GM19239 (cell line): ENCODE measurements at places on chromosomes 6 and 20.

- DNase-seq = no peak
These were observed 66.1 kb upstream of the NOX3 start for GRCh38 chr6:155521719-155522118.

GRCh38 chr6:110265273-110265672, 85.0 kb downstream of the CDC40 start:
- no peak for DNase-seq

DNA sequence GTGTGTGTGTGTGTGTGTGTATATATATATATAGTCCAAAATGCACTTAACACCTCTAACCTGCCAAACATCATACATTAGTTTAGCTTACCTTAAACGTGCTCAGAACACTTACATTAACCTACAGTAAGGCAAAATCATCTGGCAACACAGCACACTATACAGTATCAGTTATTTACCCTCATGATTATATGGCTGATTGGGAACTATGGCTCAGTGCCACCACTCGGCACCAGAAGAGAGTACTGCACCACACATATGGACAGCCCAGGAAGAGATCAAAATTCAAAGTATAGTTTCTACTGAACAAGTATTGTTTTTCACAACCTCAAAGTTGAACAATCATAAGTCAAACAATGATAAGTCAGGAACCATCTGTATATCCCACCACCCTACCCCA, 59.8 kb downstream of the FAXC start:
- DNase-seq = no peak

GRCh38 chr6:145112711-145113148, 622.6 kb downstream of the EPM2A start:
- no peak for DNase-seq

DNA sequence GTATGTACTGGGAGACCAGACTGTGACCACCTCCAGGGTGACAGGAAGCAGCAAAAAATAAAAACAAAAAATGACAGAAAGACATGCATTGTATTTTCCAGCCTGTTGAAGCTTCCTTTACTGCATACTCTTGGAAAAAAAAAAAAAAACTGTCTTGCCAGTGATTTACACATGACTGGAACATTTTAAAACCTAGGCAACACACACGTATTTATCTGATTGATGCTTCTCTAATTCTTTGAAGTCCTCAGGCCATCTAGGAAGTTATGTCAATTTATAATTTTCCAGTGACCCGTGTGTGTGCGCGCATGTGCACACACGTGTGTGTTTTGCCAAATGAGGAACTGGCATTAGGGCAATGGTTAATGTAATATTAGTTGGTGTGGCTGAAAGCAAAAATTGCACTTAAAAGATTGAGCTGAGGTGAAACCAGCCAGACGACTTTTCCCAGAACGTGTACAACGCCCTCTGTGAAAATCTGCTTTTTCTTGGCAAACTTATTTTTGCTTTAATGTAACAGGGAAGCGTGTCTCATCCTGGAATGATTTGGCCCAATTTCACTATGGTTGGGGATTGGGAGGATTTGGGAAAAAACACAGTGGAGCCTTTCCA, 315.2 kb downstream of the TFAP2A start:
- DNase-seq = no peak

- DNase-seq = no peak
These were observed 153.6 kb downstream of the VEGFA start for GRCh38 chr6:43923376-43924221.

GRCh38 chr6:17580518-17581048, 19.5 kb upstream of the FAM8A1 start:
- no peak for DNase-seq

GRCh38 chr6:97100696-97101095, 176.2 kb downstream of the KLHL32 start:
- no peak for DNase-seq

- DNase-seq = no peak
These were observed 598.3 kb upstream of the HS3ST5 start for GRCh38 chr6:114941078-114941477.

DNA sequence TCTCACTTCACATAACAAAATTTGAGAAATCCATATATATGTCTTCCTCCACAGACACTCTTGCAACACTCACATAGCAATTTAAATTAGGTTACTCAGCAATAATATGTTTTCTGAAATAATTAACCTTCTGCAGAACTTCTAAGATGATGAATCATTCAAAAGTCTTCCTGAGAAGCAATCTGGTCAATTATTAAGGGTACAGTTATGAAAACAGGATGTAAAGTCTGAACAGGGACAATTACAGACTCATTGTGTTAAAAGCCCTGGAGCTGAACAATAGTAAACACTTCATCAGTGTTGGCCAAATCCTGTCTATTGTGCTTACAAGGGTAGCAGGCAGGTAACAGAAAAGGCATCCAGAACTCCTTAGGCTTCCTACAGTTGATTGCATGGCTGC, 75.4 kb downstream of the FILIP1 start:
- no peak for DNase-seq

DNA sequence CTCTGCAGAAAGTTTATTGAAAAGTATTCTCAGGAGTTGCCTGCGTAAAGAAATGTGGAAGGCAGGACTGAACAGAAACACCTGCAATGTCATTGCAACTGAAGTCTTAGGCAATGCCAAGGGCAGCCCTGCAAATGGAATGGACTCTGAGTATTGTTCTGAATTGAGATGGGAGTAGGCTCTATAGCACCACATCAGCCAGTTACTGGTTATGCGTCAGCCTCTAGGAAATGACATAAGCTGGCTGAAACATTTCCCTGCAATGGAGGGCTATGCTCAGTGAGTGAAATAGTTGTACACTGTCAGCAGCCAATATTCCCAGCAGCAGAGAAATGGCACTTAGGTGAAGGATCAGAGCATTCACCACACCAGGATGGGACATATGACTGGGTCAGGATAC, 13.8 kb upstream of the GJE1 start:
- no peak for DNase-seq

- no peak for DNase-seq
These were observed 157.7 kb downstream of the VEGFA start for GRCh38 chr6:43927532-43928210.

GRCh38 chr6:127496471-127496870, 22.7 kb downstream of the MTCL3 start:
- no peak for DNase-seq

DNA sequence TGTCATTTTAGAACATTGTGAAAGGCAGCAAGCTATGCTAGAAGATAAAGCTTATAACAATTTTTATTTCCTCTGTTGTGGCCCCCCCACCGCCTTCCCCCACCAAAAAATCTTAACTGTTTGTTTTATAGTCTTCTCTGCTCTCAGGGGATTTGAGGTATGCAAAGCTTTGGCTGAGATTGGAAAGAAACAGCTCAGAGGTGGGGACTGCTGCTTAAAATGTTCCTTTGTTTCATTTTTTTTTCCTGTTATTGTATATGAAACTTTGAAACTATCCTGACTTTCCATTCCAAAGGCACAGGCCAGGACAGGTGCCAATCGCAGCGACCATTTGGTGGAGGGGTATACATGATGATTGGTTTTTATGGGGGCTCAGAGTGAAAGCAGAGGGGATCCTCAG, 114.7 kb upstream of the PHACTR1 start:
- no peak for DNase-seq

DNA sequence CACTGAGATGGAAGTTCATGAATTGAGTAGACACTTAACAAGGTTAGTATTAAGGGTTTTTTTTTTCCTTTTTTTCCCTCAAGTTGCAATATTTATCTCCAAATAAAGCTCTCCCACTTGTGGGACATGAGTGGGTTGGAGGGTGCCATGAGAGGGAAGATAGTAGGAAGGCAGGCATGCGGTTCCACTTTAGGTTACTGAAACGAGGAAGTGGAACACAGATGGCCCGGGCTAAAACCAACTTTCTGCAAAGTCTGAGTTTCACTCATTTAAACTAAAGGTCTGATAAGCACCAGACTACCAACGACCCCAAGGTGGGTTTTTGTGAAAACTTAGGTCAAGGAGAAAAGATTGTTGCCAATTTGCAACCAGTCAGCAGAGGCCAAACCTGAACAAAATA, 42.2 kb downstream of the TBC1D7 start:
- DNase-seq = no peak

DNA sequence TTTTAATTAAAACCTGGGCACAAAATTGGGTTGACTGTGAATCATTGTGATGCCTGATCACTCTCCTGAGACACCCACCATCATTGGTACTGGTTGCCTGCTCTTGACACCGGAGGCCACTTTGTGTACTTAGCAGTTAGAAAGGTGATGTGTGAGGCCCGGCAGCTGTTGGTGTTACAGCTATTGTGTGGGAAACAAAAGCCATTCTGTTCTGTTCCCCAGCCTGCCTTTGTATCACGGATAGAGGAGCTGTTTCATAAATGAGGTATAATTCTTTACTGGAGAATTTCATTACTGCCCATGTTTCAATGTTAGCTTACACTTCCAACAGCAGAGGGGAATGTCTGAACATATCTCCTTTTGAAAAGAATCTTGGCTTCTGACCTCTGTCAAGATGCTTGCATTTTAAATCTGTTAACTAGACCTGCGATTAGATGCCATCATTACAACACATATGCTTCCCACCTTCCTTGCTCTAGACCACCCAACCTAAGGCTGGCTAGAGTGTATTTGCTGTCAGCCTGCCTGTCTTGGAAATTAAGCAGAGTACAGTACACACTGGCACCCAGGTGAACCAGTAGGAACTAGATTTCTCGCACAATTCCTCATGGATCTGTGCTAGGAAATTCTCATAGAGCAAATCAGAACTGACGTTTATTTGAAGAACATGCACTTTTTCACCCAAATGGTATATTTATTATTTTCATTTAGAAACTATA, 142.4 kb upstream of the INSM1 start:
- DNase-seq = no peak

- DNase-seq = no peak
These were observed 1.4 kb upstream of the BTN3A1 start for GRCh38 chr6:26400626-26401025.

DNA sequence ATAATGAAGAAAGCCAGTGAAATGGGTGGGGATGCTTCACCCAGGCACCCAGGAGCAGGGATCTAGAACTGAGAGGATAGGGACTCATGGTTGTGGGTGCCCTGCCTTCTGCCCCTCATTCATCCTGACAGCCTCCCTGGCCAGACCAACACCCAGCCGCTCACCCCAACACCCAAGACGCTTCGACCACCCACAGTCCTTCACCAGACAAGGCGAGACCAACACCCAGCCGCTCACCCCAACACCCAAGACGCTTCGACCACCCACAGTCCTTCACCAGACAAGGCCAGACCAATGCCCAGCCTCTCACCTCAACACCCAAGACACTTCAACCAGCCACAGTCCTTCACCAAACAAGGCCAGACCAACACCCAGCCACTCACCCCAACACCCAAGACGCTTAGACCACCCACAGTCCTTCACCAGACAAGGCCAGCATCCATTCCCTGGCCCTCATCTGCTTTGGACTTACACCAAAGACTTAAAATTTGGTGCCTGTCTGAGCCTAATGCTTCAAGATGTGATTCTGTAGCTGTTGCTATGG, 131.5 kb downstream of the ANKRD60 start:
- no peak for DNase-seq

GRCh38 chr6:92922216-92922806, 497.0 kb downstream of the EPHA7 start:
- no peak for DNase-seq

DNA sequence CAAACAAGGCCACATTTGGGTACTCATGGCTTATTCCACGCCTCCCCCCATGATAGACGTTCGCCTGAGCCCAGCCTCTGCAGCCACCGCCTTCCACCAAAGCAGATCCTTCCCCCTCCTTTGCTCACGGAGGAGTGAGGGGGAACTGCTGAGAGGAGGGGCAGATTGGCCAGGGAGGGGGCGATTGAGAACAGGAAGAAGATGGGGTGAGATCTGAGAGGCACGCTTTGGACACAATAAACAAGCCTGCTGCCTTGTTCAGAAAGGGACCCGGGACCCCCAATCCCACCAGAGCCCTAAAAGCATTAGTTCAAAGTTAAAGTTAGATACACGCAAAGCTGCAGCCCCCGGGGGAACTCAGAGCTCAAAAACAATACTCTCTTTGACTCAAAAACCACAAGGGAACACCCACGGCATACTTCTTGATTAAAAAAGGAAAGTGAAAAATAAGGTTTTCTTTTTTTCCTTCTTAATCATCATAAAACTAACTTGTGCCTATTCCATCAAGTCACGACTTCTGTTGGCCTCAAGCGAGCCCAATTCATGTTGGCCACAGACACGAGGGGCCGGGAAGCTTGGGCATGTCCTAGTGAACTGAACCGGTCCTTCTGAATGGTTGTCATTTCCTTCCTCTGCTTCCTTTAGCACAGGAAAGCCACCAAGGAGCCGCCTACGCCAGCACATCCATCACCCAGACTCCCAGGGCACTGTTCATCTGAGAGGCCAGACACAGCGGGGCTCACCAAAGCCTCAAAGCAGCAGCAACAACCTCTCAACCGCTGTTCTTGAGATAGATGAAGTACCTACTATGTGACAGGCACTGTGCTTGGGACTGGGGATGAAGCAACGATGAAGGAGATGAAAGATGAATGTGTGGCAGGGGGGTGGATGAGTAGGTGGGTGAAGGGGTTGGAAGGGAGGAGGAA, 44.7 kb downstream of the NFATC2 start:
- peak; percentile 50 for DNase-seq

GRCh38 chr6:106525107-106525881, 104.0 kb downstream of the RTN4IP1 start:
- no peak for DNase-seq

GRCh38 chr6:23692184-23692583, 433.8 kb upstream of the NRSN1 start:
- no peak for DNase-seq

DNA sequence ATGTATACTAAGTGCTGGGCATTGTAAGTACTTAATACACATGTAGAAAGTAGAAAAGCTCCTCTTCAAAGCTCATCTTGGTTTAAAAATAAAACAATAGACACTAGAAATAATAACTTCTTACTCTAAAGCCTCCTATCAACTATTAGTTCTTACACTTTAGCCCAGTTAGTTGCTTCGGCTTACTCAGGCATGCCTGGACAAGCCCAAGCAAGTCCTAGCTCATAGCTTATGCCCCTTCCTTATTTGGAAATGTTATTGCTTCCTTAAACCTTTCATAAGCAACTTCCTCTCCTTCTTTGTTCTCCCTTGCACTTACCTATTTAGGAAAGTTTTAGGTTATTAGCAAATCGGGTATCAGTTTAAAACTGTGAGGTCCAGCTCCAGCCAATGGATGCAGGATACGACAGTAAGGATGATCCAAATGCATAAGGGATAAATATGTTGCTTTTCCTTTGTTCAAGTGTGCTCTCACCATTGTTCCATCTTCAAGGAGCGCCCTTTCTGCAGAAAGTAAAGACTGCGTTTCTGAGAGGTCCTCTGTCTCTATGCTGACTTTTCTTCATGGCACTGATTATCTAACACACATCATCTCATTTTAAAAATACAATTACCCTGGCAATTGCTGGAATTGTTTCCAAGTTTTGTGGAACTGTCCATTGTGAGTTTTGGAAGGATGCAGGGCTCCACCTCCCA, 12.3 kb downstream of the TMEM30A start:
- DNase-seq = no peak

GRCh38 chr6:125259354-125259736, 42.4 kb downstream of the HDDC2 start:
- DNase-seq = no peak

- no peak for DNase-seq
These were observed 26.2 kb downstream of the CCDC167 start for GRCh38 chr6:37473364-37474095.
